Epithelial cell of esophagus (primary cell): ENCODE measurements at places on chromosomes 6 and 20.
A peak's percentile ranks its signal among the peaks of the same experiment; 100 is the strongest.

- DNase-seq, result peak; percentile 93
These were observed 146.9 kb upstream of the SGK1 start for GRCh38 chr6:134464690-134465411.

DNA sequence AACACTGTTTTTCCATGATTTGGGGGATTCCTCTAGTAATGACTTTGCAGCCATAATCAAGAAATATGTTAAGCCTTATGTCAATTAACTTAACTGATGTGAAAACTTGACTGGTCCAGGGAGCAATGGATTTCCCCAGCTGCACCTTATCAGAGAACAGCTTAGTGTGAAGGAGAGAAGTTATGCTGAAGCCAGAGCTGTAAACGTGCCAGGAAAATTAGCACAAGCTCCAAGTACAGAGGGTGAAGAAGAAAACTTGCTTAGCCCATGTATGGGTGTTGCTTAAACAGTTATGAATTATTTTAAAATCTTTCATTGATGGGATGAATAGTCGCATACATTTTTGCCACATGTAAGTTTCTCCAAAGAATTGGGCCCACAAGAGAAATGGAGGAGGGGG is 214.9 kb upstream of the RNF217 start:
- no peak for DNase-seq

- DNase-seq, result no peak
These were observed 90.9 kb upstream of the MC3R start for GRCh38 chr20:56157530-56158203.

- DNase-seq, result no peak
These were observed 51.5 kb downstream of the DSTN start for GRCh38 chr20:17621229-17621968.

GRCh38 chr6:6610031-6610591 is 21.6 kb downstream of the LY86 start:
- no peak for DNase-seq

- DNase-seq, result no peak
These were observed 448.4 kb upstream of the MANEA start for GRCh38 chr6:95128947-95129346.

- DNase-seq, result no peak
These were observed 51.2 kb downstream of the CHD6 start for GRCh38 chr20:41566896-41567527.

DNA sequence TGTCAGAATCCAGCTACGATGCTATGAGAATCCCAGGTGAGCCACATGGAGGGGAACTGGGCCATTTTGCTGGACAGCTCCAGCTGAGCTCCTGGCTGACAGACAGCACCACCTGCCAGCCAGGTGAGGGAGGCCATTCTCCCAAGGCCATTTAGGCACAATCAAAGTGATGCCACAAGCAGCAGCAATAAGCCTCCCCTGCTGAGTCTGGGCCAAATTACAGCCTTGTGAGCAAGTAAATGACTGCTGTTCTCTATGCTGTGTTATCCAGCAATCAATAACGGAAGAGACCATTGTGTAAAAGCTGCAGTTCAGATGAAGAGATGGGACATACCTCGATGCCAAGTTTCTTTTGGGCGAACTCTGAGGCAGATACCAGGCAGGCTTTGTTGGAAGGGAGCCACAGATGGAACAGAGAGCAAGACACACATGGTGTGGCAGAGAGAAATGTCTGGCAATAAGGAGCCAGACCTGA is 14.0 kb upstream of the SCGN start:
- peak; percentile 42 for DNase-seq

DNA sequence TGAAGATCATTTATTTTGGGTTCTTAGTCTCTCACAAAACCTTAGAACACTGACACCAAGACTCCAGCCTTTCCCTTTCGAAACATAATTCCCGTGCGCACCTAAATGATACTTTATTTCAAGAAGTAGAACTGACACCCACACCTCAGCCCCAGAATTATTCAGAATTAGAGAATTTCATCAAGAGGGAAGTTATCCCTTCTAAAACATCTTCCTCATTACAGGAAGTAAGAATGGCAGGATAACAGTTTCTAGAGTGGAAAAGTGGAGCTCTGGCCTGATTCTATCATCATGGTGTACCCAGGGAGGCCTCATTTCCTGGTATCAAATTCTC is 1.4 kb upstream of the SRXN1 start:
- no peak for DNase-seq

DNA sequence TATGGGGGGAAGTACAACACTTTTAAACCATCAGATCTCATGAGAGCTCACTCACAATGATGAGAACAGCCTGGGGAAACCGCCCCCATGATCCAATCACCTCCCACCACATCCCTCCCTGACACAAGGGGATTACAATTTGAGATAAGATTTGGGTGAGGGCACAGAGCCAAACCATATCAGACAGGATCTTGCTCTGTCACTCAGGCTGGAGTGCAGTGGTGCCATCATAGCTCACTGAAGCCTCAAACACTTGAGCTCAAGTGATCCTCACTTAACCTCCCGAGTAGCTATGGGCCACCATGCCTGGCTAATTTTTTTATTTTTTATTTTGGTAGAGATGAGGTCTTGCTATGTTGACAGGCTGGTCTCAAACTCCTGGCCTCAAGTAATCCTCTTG is 5.1 kb upstream of the IYD start:
- DNase-seq, result no peak

GRCh38 chr20:31260326-31260932 is 3.0 kb downstream of the DEFB115 start:
- peak; percentile 23 for DNase-seq

- DNase-seq, result peak; percentile 41
These were observed 464.5 kb upstream of the MARCKS start for GRCh38 chr6:113392551-113393055.

DNA sequence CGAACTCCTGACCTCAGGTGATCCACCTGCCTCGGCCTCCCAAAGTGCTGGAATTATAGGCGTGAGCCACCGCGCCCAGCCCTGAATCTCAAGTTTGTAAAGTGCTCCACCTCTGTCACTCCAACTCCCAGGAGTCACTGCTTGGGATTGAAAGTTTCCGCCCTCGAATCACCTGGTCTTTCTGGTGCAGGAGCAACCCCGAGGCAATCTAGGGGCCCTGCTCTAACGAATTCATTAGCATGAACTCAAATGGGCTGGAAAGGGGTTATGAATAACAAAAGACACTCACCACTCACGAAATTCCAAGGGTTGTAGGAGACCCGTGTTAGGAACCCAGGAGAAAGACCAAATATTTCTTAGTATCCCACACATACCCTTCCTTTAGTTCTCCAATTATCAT is 26.1 kb downstream of the RBCK1 start:
- DNase-seq, result no peak

DNA sequence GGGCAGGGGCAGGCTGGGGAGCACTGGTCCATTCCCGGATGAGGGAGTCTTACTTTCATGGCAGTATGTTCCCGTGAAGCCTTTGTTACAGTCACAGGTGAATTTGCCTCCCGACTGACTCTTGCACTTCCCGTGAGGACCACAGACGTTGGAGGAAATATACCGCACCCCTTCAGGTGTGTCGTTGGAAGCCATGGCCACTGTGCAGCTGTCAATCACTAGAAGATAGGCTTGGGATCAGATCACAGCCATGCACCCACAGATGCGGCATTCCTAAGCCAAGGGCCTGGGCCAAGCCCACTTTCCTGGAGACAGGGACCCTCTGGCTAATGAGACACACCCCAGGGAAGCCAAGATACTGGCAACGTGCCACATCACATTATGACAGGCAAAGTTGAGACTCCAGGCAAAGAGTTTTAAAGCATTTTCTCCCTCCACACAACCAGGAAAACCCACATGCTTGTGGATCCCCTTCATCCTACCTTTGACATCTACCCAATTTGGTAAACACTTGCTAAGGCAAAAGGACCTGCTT is 26.8 kb downstream of the JAG1 start:
- DNase-seq, result no peak

GRCh38 chr20:51404297-51405060 is 138.0 kb downstream of the NFATC2 start:
- no peak for DNase-seq

GRCh38 chr6:84575264-84575663 is 189.1 kb downstream of the TBX18 start:
- peak; percentile 25 for DNase-seq

DNA sequence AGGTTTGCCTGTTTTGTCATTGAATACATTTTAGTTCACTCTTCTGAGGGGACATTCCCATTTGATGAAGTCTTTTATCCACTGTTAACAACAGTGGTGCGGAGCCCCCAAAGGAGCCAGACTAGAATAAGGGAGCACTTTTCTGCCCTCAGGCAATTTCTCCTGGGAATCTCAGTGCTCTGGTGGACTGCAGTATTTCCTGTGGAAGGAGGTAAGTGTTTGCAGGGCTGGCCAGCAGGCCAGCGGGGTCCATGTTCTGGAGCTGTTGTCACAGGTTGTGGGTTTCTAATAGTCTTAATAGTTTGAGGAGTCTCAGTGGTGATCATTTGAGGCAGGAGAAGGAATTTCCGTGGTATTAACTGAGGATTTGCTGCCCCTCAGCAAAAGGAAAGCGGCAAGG is 83.5 kb downstream of the ASXL1 start:
- no peak for DNase-seq

DNA sequence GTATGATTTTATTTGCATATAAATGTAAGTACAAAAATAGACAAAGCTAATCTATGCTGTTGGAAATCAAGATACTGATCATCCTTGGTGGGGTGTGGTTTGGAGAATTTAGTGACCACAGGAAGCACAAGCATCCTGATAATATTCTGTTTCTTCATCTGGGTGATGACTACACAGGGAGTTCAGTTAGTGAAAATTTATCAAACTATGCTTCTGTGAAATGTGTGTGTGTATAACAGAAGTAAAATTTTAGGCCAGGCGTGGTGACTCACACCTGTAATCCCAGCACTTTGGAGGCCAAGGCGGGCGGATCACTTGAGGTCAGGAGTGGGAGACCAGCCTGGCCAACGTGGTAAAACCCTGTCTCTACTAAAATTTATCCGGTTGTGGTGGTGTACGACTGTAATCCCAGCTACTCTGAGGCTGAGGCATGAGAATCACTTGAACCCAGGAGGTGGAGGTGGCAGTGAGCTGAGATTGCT is 20.6 kb downstream of the ENPP3 start:
- peak; percentile 2 for DNase-seq

DNA sequence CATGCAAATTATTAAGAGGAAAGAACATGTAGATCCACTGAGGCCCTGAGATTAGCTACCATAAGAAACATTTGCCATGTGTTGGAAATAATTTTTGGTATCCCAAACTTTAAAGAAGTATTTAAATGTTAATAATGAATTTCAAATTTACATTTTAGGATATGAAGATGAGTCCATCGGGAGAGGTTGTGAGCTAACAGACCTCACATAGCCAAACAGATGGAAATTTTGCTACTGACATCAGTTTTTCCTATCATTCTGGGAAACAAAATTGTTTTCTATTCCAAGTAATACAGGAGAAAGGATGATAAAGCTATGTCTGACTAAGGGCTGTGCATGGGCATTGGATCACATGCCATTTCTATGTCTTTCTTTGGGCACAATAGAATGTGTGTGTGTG is 809.6 kb downstream of the TENT5A start:
- DNase-seq, result no peak

DNA sequence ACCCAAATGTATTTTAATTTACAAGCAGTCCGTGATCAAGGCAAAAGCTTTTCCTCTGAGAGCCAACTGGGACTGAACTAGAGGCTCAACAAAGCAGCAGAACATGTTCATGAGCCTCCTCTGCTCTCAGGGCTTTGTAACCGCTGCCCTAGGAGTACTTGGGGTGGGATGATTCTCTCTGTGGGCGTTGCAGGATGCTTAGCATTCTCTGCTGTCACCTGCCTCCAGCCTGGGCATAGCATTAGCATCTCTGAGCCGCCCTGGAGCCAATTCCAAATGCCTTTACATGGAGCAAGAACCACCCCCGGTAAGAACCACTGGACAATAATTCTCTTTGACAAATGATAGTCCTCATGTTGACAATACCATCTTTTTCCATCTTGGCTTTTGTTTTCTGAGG is 237.6 kb upstream of the CDH4 start:
- DNase-seq, result no peak

GRCh38 chr6:22667855-22668254 is 98.5 kb downstream of the HDGFL1 start:
- no peak for DNase-seq

DNA sequence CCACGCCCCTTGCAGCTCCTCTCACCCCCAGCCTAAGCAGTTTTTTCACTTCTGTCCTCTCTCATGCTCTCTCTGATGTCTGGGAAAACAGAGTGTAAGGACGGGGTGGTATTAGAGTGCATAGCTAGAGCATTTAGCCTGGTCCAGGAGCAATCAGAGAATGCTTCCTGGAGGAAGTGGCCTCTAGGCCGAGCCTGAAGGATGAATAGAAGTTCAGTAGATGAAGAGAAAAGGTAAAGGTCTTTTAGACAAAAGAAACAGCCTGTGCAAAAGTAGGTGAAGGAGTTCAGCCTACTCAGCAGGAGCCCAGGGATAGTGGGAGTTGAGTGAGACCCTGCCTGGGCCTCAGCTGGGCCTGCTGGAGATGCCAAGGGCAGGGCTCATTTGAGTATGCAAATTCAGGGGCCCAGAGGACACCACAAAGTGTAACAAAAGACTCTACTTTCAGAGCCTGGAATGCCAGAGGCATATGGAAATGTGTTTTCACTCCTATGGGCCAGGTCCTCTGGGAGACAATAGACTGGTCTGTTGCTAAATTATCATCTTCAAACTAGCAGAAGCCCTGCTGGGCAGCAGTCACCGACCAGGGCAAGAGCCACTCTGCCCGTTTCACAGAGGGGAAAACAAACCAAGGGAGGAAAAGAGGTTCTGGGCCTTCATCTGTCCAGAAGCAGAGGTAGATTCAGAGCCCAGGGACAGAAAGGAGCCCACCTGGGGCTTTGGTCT is 19.7 kb upstream of the TM9SF4 start:
- no peak for DNase-seq

DNA sequence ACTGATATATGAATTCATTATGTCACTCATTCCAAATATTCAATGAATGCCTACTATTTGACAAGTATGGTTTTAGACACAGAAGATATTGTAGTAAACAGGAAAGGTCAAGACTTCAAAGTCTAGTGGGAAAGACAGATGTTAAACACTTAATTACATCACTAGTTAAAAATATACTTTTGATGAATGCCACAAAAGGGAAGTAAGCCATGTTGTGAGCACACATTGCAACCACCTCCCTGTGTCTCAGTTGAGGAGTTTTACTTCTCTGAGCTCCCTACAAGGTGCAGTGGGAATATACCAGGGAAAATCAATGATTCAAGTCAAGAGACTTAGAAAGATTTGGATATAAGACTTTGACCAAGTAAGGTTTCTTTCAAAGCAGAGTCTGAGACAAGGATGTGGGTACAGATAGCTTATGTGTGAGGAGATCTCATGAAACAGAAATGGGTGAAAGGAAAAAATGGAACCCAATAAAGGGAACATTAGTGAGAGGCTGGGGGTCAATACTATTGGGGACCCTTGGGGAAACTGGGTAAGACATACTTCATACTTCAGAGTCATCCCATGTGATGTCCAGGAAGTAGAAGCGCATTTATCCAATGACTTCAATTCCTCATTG is 503.7 kb downstream of the KIF16B start:
- no peak for DNase-seq

GRCh38 chr6:41463062-41463930 is 82.9 kb upstream of the FOXP4 start:
- peak; percentile 53 for DNase-seq

- DNase-seq, result no peak
These were observed 551.6 kb upstream of the CITED2 start for GRCh38 chr6:139925894-139926641.

- DNase-seq, result peak; percentile 55
These were observed 53.1 kb upstream of the SNX9 start for GRCh38 chr6:157769776-157770426.

- DNase-seq, result peak; percentile 48
These were observed 83.5 kb upstream of the PROKR2 start for GRCh38 chr20:5400164-5400762.

- DNase-seq, result no peak
These were observed 524 bp downstream of the C20orf203 start for GRCh38 chr20:32672982-32673851.
